ENCODE measurements at places on chromosomes 6 and 20.

GRCh38 chr6:27775796-27776184 is 136.4 kb downstream of the OR2B2 start:
- no peak for DNase-seq

- DNase-seq, result peak; percentile 26
Measured at GRCh38 chr6:161168281-161168891, 105.5 kb downstream of the AGPAT4 start.

DNA sequence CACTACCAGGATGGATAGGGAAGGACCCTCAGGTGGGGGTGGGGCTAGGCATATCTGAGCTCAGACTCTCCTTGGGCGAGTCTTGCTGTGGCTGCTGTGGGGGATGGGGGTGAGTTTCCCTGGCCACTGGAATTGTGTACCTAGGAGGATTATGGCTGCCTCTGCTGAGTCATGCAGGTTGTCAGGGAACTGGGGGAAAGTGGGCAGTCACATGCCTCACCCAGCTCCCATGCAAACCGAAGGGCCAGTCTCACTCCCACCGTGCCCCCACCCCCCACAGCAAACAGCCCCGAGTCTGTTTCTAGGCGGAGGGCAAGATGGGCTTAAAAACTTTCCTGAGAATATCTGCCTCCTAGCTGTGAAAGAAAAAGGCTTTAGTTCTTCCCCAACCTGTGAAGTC is 210.3 kb upstream of the FERMT1 start:
- DNase-seq, result no peak

GRCh38 chr6:10685092-10685915 is 9.1 kb downstream of the C6orf52 start:
- no peak for DNase-seq

DNA sequence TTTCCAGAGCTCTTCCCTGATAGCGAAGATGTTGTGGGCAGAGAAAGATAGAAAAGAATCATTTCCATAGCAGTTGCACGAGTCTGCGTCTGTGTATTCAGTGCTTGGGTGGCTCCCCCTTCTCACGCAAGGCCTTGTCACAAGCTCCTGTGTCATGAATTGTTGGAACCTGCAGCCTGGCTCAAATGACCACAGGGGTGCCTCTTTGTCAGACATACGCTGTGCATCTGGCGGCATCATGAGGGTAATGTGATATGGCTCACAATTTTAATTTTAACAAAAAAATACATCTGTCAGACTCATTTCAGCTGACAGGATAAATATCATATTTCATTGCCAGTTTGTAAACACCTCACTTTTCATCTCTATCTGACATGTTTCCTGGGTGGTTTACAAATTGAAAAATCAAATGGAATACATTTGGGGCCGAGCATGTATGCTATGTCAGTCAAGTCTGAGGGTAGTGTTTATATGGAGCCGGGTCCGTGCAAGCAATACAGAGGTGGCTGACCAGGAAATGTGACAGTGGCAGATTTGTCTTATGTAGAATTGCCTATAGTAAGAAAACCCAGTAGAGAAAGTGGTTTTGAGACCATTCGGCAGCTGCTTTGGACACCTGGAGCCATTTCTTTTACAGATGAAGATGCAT is 90.9 kb downstream of the CAP2 start:
- no peak for DNase-seq

DNA sequence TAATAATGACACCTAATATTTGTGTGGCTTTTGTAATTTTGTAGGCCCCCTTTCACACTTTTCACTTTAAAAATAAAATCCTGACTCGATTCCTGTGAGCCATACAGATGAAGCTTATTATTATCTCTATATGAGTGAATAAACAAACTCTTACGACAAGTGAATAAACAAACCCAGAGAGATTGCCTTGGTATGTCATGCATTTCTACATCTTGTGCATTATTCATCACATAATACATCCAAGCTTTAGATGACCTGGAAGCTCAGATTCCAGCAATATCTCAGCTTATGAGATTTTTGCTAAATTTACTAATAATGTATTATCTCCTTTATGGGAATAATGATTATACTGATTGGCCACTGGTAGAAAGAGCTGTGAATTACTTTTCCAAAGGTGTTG is 248.2 kb downstream of the TBX18 start:
- DNase-seq, result no peak

- no peak for DNase-seq
Measured at GRCh38 chr6:166578536-166579236, 7.8 kb downstream of the RAMACL start.

DNA sequence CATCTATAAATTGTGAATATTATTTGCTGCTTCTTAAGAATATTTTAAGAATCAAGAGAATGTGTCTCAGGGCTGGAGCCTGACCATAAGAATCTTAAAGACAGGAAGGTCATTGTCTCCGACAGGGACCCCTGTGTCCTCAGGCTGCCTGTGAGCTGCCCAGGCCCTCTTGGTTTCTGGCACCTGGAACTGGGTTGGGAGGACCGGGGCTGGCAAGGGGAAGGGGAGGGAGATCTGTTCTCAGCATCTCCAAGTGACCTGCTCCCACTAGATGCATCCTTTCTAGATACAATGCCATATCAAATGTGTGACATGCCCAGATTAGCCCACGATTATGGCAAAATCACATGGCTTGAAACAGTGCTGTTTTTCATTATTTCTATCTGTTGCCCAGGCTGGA is 110.5 kb downstream of the SCML4 start:
- DNase-seq, result no peak

All from hindlimb muscle (tissue), 1 donor.